Stimulated activated CD4-positive, alpha-beta T cell treated with anti-CD3 and anti-CD28 coated beads, Interleukin-4, amount 100 ng/mL, for 48 hours (primary cell): ENCODE measurements at places on chromosomes 4 and X.

GRCh38 chr4:142407596-142407995 lies 438.5 kb downstream of the INPP4B start:
- no peak for DNase-seq

GRCh38 chr4:155085843-155086530 lies 122.4 kb upstream of the NPY2R start:
- DNase-seq, result no peak

DNA sequence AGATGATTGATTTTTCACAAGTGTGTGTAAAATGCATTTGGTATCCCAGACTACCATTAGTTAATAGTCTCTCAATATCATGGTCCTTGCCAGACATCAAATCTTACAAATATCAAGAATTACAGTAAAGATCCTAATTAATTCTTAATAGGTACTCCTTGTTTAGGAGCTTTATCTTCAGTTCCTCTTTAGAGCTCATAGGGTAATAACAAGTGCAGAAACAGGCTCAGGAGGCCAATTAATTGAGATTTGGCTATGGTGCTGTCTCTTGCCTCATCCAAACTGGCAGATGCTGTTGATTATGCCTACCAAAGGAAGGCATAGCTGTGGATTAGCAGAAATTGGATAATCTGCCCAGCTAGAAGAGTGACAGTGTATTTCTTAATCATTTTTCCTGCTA lies 6.9 kb downstream of the MTMR1 start:
- DNase-seq, result no peak

DNA sequence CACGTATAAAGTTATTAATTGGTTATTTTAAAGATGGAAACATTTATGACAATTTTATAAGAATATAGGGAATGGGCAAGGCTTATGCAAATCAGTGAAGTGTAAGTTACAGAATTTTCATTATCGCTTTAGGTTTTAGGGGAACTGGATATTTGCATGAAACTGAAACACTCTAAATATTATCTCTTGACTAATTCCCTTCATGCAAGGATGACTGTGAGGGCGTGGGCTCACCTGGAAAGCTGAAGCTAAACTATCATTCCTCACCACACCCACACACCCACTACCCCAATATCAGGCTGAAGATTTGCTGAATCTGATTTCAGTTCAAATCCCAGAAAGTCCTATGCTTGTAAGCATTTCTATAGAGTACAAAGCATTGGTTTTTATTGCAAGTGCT lies 81.7 kb upstream of the ARHGAP24 start:
- no peak for DNase-seq

DNA sequence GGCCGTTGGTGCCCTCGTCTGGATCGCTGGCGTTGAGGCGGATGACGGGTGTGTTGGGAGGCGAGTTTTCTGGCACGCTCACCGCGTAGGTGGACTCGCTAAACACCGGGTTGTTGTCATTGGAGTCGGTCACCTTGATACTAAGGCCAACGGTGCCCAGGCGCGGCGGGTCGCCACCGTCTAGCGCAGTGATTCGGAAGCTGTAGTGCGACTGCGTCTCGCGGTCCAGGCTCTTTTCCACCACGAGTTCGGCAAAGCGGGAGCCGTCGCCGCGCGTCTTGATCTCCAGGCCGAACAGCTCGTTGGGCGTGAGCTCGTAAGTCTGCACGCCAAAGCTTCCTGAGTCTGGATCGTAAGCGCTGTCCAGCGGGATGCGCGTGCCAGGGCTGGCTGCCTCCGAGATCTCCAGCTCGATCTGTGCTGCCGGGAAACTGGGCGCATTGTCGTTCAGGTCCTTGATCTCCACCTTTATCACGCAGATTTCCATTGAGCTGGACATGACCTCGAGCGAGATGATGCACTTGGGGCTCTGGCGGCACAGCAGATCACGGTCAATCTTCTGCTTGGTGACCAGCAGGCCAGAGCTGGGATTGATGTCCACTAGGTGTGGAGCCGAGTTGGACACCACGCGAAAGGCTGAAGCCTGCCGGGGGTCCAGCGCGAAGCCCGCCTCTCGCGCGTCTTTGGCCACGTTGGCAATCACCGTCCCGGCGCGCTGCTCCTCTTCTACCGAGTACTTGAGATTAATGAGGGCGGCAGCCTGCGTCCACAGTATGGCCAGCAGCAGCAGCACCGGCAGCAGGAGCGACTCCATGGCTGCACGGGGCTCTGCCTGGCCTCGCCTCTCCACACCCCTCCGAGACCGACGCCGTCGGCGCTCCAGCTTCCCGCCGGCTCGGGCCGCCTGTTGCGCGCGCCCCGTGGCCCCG lies 2.0 kb downstream of the PCDH19 start:
- no peak for DNase-seq
